ENCODE measurements at places on chromosomes 12 and 14.

GRCh38 chr12:39807043-39807442 lies 187.4 kb upstream of the ABCD2 start:
- no peak for DNase-seq

DNA sequence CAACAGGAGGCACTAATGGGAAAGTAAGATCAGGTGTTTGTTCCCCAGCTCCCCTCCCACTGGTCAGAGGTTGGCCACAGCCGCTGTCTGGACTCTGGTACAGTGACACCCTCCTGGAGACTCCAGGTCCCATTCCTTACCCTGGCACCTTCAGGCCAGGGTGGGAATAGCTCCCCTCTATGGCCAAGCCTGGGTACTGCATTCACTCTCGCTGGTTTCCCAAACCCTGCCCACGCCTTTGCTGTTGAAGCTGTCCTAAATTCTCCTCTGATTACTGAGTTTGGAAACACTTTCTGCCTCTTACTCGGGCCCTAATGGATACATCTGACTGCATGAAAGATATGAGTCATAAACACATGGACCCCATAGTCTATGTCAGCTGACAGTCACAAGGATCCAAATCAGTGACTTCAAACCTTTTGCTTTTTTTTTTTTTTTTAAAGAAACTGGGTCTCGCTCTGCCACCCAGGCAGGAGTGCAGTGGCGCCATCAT lies 17.9 kb downstream of the HRK start:
- DNase-seq = no peak

- DNase-seq = no peak
These were observed 126.7 kb upstream of the RFLNA start for GRCh38 chr12:124168016-124168786.

DNA sequence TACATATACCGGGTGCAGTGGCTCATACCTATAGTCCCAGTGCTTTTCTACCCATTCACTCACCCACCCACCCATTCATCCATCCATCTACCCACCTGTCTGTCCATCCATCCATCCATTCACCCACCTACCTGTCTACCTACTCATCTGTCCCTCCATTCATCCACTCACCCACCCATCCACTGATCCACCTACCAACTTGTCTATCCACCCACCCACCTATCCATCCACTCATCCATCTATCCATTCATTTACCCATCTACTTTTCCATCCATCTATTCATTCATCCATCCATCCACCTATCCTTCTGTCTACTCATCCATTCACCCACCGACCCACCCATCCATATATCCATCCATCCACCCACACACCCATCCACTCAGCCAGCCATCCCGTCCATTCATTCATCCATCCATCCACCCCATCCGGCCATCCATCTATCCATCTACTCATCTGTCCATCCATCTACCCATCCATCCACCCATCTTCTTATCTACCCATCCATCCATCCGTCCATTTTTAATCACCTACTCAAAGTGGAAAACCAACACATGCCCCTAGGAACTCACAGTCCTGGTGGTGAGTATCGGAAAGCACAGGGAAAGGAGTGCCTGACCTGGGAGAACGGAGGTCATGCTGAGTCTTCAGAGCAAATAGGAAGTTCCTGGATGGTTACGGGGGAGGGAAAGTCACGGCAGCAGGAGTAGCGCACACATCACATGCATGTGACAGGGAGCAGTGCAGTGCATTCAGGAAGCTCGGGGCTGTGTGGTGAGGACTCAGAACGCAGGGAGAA lies 20.0 kb downstream of the DDX51 start:
- DNase-seq = no peak

GRCh38 chr12:28173440-28173839 lies 16.8 kb upstream of the CCDC91 start:
- DNase-seq = no peak

- DNase-seq = no peak
These were observed 59.6 kb downstream of the LRFN5 start for GRCh38 chr14:41666301-41666700.
